ENCODE measurements at places on chromosomes 16 and 17. TPM values are rescaled to one million over a fixed set of nuclear protein-coding genes. Genes with fewer than 3 reads are reported as not detected.
A peak's percentile ranks its signal among the peaks of the same experiment; 100 is the strongest.

ASGR1 gene
- total RNA-seq = 3.5 TPM

ALDH3A2 gene
- total RNA-seq = 271 TPM

MRPL58 gene
- total RNA-seq = 48.4 TPM

ARL5C gene
- total RNA-seq = not detected

HBA1 gene
- total RNA-seq = not detected

AARS1 gene
- total RNA-seq = 180 TPM

PYCARD gene
- total RNA-seq = 107 TPM

GRCh38 chr16:79752396-79752795 is 151.9 kb upstream of the MAF start:
- 0 out of 2 replicates have a peak, but pooled peaks cover 2% of the 10 kb centered on the region for H3K27me3 ChIP-seq
- no peak overlapping the region for H3K4me3 ChIP-seq
- DNase-seq = no peak

- no peaks in the 10 kb centered on the region for H3K27me3 ChIP-seq
- peaks cover 54% of the 10 kb centered on the region for H3K4me1 ChIP-seq
- no peak overlapping the region for H3K27ac ChIP-seq
- no peak overlapping the region for H3K4me3 ChIP-seq
- H3K36me3 ChIP-seq = no peaks in the 10 kb centered on the region
Measured at GRCh38 chr17:57915985-57916757, 39.0 kb downstream of the CUEDC1 start.

DNA sequence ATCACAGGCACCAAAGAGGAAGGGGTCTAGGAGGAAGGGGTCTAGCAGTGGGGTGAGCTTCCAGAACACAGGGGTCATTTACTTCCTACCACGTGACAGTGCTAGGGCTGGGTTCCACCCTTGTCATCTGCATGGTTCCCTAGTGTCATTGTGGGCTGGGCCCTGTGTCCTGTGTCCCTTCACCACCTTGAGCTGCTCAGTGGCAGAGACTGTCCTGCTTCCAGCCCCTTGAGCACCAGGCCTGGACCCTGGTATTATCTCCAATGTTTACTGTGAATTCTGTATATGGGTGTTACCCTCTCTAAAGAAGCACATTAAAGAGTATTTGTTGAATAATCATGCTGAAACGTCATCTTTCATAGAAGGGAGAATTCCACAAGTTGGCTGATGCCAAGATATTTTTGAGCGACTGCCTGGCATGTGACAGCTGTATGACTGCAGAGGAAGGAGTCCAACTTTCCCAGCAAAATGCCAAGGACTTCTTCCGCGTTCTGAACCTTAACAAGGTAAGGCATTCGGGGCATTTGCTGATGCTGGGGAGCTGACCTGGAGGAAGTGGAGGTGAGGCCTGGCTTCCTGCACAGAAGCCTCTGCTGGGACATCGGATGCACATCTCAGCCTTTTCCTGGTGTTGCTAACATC is 5.5 kb downstream of the NARF start:
- no peaks in the 10 kb centered on the region for H3K27me3 ChIP-seq
- H3K27ac ChIP-seq = no peak overlapping the region
- peaks cover 17% of the 10 kb centered on the region for H3K4me1 ChIP-seq
- no peak for DNase-seq

- peak overlapping the region; percentile 39 for H3K4me3 ChIP-seq
- H3K27me3 ChIP-seq = no peaks in the 10 kb centered on the region
- H3K36me3 ChIP-seq = no peaks in the 10 kb centered on the region
- H3K27ac ChIP-seq = no peak overlapping the region
Measured at GRCh38 chr17:7023576-7024401, 939 bp downstream of the BCL6B start.

GRCh38 chr17:38894276-38894675 is 24.4 kb downstream of the LASP1 start:
- peaks cover 52% of the 10 kb centered on the region for H3K4me1 ChIP-seq
- H3K27ac ChIP-seq = 0 out of 2 replicates have a peak overlapping the region, but pooled peaks have one; percentile 23
- DNase-seq = no peak
- peaks cover 25% of the 10 kb centered on the region for H3K36me3 ChIP-seq
- no peak overlapping the region for H3K4me3 ChIP-seq
- H3K27me3 ChIP-seq = no peaks in the 10 kb centered on the region

DNA sequence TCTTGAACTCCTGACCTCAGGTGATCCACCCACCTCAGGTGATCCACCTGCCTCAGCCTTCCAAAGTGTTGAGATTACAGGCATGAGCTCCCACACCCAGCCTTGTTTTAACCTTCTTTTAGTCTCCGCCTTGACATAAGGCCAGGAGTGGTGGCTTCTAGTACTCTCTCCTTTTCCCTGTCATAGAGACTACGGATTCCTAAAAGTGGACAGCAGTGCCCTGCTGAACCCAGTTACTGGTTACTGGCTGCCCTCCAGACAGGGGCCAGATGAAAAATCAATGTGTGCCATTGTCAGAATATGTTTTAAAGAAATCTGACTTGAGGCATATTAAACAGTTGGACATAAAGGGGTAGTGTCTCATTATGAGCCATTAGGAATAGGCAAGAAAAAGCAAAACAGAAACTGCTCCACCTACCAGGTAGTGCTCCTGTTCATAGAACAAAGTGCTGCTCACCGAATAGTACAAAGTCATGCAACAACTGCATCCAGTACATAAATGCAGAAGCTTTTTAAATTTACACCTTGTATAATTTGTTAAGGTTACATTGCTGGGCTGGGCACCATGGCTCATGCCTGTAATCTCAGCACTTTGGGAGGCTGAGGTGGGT is 32.1 kb downstream of the TRIM25 start:
- no peaks in the 10 kb centered on the region for H3K4me1 ChIP-seq
- no peak overlapping the region for H3K27ac ChIP-seq
- peaks cover 6% of the 10 kb centered on the region for H3K36me3 ChIP-seq
- no peaks in the 10 kb centered on the region for H3K27me3 ChIP-seq
- no peak for DNase-seq
- no peak overlapping the region for H3K4me3 ChIP-seq

DNA sequence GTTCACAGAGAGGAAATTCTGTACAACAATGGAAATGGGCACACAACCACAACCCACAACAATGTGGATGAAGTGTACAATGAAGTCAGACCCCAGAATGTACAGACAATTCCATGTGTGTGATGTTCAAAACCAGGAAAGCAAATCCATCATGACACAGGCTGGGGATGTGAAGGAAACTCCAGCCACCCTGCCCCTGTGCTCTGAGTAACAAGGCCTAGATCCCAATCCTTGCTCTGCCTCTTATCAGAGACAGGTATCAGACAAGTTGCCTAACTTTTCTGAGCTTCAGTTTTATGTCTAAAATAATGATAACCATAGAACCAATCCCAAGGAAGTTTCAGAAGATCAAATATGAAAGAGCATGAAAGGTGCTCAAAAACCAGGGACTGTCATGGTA is 1.8 kb upstream of the C16orf95 start:
- H3K27ac ChIP-seq = no peak overlapping the region
- H3K27me3 ChIP-seq = no peaks in the 10 kb centered on the region
- no peaks in the 10 kb centered on the region for H3K36me3 ChIP-seq
- H3K4me3 ChIP-seq = no peak overlapping the region

- no peaks in the 10 kb centered on the region for H3K4me1 ChIP-seq
- no peaks in the 10 kb centered on the region for H3K36me3 ChIP-seq
- H3K27ac ChIP-seq = no peak overlapping the region
Measured at GRCh38 chr16:60731329-60732050, 1304.7 kb downstream of the CDH8 start.

GRCh38 chr17:79993390-79994227 is 42.1 kb downstream of the TBC1D16 start:
- peak overlapping the region; percentile 100 for H3K27ac ChIP-seq
- no peaks in the 10 kb centered on the region for H3K36me3 ChIP-seq
- DNase-seq = peak; percentile 94
- H3K4me1 ChIP-seq = peaks cover 36% of the 10 kb centered on the region

DNA sequence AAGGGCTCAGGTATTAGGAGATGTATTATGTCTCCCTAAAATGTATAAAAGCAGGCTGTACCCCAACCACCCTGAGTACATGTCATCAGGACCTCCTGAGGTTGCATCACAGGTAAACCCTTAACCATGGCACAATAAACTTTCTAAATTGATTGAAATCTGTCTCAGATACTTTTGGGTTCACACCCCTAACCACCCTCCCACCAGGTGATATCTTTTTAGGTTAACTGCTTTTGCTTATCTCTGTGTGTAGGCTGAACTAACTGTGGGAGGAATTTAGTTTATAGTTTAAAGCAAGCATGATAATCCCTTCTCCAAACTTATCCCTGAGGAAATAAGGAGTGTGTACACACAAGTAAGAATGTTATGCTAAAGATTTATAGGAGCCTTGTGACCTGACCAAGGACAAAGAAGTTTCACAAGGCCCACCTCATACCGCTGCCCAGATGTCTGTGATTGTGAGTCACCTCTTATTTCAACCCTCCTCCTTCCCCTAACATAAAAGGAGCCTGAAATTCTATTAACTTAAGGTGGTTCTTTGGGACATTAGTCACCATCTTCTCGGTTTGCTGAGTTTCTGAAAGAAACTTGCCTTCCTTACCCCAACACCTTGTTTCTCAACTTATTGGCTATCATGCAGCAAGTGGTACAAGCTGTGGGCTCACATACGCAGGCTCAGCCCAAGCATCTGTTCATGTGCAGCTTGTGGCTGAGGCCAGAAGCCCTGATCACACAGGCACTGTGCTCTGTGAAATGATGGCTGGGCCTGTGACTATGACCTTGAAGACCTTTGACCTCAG is 11.3 kb downstream of the PRSS22 start:
- no peak overlapping the region for H3K4me3 ChIP-seq
- peak overlapping the region; percentile 91 for H3K27ac ChIP-seq
- no peaks in the 10 kb centered on the region for H3K36me3 ChIP-seq
- DNase-seq = peak; percentile 62
- H3K27me3 ChIP-seq = no peaks in the 10 kb centered on the region

- no peak overlapping the region for H3K27ac ChIP-seq
- no peaks in the 10 kb centered on the region for H3K36me3 ChIP-seq
- DNase-seq = no peak
- peak overlapping the region; percentile 94 for H3K4me3 ChIP-seq
Measured at GRCh38 chr17:41814195-41814594, 1.4 kb downstream of the FKBP10 start.

- H3K27ac ChIP-seq = peak overlapping the region; percentile 24
- H3K27me3 ChIP-seq = no peaks in the 10 kb centered on the region
- peaks cover 32% of the 10 kb centered on the region for H3K4me1 ChIP-seq
- no peak for DNase-seq
- peaks cover 13% of the 10 kb centered on the region for H3K36me3 ChIP-seq
- H3K4me3 ChIP-seq = peak overlapping the region; percentile 87
Measured at GRCh38 chr17:47189732-47190237, 690 bp upstream of the CDC27 start.

GRCh38 chr17:13475574-13476223 is 126.0 kb downstream of the HS3ST3A1 start:
- no peak overlapping the region for H3K27ac ChIP-seq
- no peak overlapping the region for H3K4me3 ChIP-seq
- H3K36me3 ChIP-seq = no peaks in the 10 kb centered on the region
- DNase-seq = no peak
- H3K4me1 ChIP-seq = no peaks in the 10 kb centered on the region
- no peaks in the 10 kb centered on the region for H3K27me3 ChIP-seq

- no peak overlapping the region for H3K4me3 ChIP-seq
- no peak for DNase-seq
- H3K4me1 ChIP-seq = peaks cover 23% of the 10 kb centered on the region
- H3K27ac ChIP-seq = no peak overlapping the region
Measured at GRCh38 chr16:87809150-87809902, 43.5 kb upstream of the KLHDC4 start.

- no peaks in the 10 kb centered on the region for H3K27me3 ChIP-seq
- H3K4me3 ChIP-seq = no peak overlapping the region
- no peak overlapping the region for H3K27ac ChIP-seq
- no peaks in the 10 kb centered on the region for H3K36me3 ChIP-seq
- no peaks in the 10 kb centered on the region for H3K4me1 ChIP-seq
- DNase-seq = no peak
Measured at GRCh38 chr17:18331879-18332278, 16.8 kb downstream of the SMCR8 start.

- DNase-seq = no peak
- no peak overlapping the region for H3K27ac ChIP-seq
- no peaks in the 10 kb centered on the region for H3K4me1 ChIP-seq
- H3K36me3 ChIP-seq = no peaks in the 10 kb centered on the region
Measured at GRCh38 chr16:7083096-7083495, 249.5 kb upstream of the RBFOX1 start.

DNA sequence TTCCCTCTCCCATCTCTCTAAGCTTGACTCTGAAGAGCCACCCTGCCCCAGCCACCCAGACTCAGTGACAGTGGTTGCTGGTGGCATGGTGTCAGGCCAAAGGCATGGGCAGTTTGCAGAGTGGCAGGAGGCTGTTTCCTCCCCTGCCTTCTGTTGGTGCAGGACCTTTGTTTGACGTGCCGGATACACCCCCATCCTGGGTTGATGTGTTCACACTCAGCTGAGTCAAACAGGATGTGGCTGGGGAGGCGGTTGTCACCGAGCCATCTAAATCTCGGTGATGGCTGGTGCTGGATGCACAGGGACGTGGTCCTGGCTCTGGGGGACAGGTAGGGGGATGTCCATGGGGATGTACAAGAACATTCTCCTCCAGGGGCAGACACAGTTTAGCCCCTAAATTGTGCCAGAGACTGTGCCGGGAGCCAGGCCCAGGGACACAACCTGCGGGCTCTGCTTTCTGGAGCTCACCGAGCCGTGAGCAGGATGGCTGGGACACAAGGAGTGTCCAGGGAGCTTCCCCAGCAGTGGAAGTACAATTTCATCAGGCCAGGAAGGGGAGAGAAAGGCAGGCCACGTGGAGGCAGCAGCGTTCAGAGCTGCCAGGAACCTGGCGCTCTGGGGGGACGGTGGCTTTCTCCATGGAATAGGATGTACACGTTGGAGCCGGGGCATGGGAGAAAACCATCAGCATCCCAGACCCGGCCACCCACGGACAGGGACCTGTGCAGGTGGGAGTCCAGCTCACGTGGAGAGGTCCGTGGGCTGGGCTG is 264.2 kb downstream of the SEC14L1 start:
- no peaks in the 10 kb centered on the region for H3K27me3 ChIP-seq
- no peak overlapping the region for H3K27ac ChIP-seq
- H3K4me3 ChIP-seq = no peak overlapping the region
- no peaks in the 10 kb centered on the region for H3K36me3 ChIP-seq

Measured in PC-9 (cell line).